Activated naive CD4-positive, alpha-beta T cell (primary cell): ENCODE measurements at places on chromosomes 13 and 19.

- DNase-seq = no peak
Measured at GRCh38 chr13:48311223-48311622, 7.7 kb downstream of the RB1 start.

DNA sequence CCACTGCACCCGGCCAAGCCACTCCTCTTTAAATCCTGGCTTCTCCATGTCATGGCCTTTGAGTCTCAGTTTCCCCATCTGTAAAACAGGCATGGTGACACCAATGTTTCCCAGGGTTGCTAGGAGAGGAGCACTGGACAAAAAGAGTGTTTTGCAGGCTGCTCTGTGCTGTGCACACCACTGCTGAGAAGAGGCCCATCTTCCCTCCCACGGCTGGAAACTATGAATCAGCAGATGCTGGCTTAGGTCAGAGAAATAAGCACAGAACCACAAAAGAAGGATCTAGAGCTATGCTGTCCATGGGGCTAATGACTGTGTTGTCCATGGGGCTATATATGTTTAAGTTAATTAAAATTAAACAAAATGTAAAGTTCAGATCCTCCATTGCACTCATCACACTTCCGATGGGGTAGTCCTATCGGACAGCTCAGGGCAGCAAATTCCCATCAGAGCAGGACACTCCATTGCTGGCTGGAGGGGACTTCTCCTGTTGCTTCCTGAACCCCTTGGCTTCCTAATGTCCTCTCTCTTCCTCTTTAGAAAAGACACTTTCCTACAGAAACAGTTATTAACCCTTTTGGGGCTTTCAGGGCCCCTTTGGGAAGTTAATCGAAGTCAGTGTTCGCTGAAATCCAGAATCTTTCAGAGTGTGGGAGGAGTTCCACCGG is 37.1 kb downstream of the TSHZ3 start:
- no peak for DNase-seq

- no peak for DNase-seq
Measured at GRCh38 chr19:32651729-32652140, 23.2 kb downstream of the ANKRD27 start.

DNA sequence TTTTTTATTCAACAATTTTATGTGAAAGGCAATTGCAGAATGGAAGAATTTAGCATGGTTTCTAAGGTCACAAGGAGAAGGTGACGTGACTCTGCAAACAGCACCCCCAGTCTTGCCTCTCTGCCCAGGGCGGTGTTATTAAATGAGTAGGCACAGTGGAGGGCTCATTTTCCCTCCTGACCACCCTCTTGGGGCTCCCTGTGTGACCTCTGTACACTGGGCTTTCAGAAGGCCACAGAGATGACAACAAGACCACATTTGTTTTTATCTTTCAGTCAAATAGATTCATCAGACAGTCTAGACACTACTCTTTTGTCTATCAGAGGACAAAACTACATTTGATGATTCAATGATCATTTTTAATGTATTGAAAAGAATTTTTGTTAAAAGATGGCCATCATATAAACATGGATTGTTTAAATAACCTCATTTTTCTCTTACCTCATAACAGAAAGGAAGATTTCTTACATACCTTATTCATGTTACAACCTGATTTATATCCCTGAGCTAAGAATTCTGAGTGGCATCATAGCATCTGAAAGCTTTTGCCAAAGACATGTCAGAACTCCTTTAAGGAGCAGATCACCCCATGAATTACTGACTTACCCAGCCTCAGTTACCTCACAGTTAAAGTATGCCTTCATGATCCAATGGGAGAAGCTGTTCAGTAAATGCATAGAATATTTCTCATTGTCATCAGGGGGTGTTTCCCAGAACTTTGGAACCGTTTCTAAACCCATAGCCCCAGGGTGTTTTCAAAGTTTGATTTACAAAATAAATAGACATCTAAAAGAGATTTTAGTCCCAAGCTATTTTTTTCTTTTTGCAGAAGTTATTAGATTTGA is 184.0 kb upstream of the RFC3 start:
- no peak for DNase-seq

GRCh38 chr13:75226092-75226491 is 255.9 kb downstream of the TBC1D4 start:
- no peak for DNase-seq

DNA sequence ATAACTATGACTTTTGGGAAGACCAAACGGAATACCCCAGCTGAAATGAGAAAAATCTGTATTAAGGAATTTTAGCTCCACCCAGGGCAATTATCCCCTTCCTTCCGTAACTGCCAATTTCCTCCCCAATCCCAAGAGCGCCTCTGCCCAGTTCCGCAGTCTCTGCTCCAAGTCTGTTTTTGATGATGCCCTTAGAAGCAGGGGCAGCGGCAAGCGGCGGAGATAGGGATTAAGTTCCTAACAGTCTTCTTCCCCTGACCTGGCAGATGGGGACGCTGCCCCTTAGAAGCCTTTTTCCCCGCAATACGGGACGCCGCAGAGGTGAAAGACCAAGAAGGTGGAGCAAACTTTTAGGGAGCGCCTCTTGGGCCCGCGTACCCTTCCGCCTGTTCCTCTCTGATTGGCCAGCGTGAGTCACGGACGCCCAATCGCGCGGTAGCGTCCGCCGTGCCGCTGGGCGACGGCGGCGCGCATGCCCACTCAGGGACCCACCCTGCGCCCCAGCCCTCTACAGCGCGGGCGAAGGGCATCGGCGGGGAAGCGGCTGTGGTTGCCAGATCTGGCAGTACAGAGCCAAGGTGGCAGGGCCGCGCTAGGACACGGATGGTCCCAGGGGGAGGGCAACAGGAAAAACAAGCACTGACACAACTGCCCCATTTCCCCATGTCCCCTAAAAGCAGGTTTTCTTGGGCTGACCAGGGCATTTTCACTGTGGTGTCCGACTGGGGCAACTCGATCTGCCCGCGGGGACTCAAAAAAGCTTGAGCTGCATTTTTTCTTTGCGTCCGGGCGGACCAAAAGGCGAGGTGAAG is 843 bp upstream of the TDRD3 start:
- peak; percentile 63 for DNase-seq

- DNase-seq = no peak
Measured at GRCh38 chr19:1220976-1221903, 15.7 kb downstream of the STK11 start.

GRCh38 chr13:92677571-92677970 is 549.0 kb upstream of the GPC6 start:
- no peak for DNase-seq

DNA sequence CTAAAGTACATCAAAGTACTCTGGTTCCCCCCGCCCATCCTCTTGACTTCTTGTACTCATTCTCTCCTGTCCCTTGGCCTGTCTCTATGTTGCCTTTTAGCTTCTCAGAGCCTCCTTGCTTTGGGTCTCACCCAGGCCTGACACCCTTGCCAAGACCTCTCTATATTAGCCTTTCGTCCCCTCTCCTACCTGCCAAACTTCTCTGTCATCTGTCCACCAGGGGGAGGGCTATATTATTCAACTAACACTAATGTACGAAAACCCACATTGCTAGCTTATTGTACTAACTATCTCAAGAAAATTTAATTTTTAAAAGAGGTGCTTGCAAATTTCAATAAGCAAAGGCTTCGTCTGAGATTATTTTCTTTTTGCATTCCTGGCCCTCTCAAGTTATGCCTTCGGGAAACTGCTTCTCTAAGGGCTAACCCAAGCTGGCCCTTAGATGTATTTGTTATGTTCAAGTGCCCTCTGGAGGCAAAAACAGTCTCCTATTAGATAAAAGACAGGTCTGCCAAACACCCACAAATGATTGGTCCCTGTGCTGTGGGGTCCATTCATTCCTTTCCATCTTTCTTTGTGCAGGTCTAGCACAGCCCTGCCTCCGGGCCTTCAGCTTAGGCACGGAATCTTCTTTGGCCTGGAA is 6.3 kb upstream of the MRPS31 start:
- no peak for DNase-seq

GRCh38 chr19:18208098-18208951 is 4.5 kb upstream of the RAB3A start:
- peak; percentile 18 for DNase-seq

GRCh38 chr19:41395355-41395754 is 1.8 kb downstream of the EXOSC5 start:
- DNase-seq = no peak

DNA sequence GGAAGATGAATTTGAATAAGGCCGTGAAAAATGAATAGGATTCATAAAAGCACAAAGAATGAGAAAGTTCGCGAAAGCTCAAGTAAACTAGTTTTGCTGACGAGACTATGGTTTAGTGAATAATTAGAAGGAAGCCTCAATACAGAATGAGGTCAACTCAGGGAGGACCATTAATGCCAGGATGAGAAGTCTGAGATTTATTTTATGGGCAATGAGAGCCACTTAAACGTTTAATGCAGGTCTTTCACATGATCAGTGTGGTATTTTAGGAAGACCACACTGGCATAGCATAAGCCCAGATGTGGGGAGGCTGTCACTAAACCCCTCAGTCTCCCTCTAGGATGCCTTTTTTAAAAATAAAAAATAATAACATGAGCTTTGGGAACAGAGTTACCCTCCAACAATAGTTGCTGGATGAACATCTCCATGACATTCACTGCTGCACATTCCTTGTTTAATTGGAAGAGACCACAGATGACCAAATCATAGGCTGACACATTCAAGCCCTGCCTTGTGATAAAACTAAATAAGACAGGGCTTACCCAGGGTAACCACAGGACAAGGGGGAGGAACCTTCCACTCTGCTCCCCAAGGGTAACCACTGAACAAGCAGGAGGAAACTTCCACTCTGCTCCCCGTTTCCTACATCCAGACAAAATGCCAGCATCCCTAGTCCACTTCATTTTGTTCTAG is 43.6 kb upstream of the LSM14A start:
- DNase-seq = no peak

DNA sequence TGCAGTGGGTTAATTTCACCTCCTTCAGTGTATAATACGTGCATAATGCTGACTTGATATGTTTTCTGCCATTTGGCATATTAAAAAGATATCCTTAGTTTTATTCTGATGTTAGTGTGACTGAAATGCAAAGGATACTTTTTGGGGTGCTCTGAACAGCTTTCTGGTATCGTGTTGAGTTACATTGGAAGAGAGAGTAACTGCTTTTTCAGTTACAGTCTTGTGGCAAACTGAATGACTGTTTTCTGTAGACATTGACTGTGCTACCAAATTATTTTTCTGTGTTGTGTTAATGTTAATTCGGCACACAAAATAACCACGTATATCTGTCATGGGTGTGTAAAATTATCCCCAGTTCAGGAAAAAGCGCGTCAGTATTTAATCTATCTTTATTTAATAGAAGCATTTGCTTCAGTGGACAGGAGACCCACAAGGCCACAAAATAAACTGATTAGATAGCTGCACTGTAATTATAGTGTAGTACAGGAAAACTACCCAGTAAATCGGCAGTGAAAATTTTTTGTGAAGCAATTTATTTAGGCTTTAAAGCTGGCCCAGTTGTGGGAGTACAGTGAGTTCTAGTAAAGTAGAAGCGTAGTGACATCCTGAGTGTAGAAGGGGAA is 2.5 kb downstream of the URI1 start:
- DNase-seq = no peak

- DNase-seq = no peak
Measured at GRCh38 chr19:42816894-42817293, 51.4 kb upstream of the PSG8 start.

DNA sequence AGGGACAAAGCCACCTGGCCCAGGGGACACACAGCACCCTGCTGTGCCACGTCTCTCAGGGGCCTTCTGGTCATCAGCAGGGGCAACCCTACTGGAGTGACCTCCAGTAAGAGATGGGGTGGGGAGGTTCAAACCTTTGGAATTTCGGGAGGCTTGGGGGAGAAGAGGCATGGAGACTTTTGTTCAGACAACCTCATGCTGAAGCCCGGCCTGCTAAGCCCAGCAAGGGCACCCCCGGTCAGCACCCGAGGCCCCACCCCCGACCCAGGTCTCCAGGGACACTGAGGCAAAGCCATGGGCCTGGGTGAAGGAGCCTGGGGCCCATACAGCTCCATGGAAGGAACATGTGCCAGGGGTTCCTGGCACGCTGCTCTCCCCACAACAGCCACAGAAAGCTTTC is 23.3 kb downstream of the ZNF787 start:
- no peak for DNase-seq

DNA sequence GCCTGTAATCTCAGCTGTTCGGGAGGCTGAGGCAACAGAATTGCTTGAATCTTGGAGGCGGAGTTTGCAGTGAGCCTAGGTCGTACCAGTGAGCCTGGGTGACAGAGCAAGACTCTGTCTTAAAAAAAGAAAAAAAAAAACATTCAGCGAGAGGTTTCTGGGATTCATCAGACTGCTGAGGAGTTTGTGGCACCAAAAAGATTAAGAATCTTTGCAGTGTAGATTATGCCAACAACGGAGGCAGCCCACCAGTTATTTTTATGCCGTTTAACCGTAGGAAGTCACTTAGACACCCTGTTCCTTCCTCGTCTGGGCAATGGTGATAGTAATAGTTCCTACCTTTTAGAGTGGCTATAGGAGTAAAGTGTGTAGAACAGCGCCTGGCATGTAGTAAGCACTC is 2.5 kb downstream of the COX6B1 start:
- DNase-seq = no peak

GRCh38 chr13:50543141-50543540 is 300.4 kb downstream of the DLEU7 start:
- DNase-seq = no peak

DNA sequence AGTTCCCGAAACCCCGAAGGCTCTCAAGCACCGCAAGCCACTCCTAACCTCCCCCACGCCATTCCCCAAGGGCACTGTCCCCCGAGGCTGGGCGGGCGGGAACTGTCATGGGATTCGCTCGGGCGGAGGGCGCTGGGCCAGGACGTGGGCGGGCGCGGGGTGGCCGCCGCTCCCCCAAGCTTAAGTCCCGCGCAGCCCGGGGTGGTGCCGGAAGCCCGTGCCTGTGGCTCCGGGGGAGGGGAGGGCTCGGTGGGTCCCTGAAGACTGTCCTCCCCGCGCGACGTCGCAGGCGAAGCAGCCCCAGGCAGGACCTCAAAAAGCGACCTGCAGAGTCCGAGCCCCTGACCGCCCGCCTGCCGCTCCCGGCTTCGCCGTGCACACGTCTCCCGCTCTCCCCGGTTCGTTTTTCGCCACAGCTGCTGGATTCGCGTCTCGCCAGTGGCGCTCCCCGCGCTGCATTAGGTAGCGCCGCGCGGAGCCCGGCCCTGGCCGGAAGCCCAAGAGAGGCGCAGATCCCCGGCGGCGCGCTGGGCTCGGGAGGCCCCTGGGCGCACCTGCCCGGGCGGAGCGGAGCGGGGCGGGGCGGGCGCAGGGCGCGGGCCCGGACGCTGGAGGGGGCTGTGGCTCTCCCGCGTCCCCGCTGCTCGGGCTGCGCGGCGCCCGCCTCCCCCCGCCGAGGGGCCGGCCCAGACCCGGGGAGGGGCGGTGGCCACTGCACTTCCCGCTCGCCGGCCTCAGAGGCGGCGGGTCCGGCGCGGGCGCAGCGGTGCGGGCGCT is at the start of gene FARP1:
Gene FARP1, plus strand, starts transcription at position 715 of the 777 bp plus-strand sequence. CDS start 70,149 bp downstream, outside the sequence.
- no peak for DNase-seq

DNA sequence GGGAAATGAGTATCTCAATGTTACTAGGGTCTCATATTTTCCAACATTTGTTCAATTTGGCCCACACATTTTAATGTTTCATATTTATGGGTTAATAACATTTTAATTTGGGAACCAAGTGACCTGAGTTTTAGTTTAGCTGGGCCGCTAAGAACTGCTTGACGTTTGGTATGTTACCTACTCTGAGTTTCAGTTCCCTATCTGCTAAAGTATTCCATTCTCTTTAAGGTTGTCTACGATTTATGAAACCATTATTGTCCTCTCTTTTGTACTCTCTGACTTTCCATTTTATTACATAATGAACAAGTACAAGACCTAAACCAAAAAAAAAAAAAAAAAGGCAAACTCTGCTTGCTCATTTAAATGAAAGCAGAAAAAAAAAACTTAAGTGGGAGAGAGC is 89.9 kb downstream of the FGF14 start:
- no peak for DNase-seq

- no peak for DNase-seq
Measured at GRCh38 chr19:49976496-49976895, 15.5 kb upstream of the SIGLEC11 start.

GRCh38 chr19:13077240-13077639 is 25.4 kb downstream of the LYL1 start:
- no peak for DNase-seq
